BJ (cell line): ENCODE measurements at places on chromosomes 2 and 18. TPM values are rescaled to one million over a fixed set of nuclear protein-coding genes. Genes with fewer than 3 reads are reported as not detected.

The TLX2 gene
- polyA plus RNA-seq, result not detected in 2 replicates

The INHBB gene
- 3.3 and 3.9 TPM in 2 replicates for polyA plus RNA-seq

The GNAL gene
- 0.21 and 0.43 TPM in 2 replicates for polyA plus RNA-seq

The SLC38A11 gene
- 59.2 and 89.4 TPM in 2 replicates for polyA plus RNA-seq

The MC2R gene
- not detected in 2 replicates for polyA plus RNA-seq
